NCI-H524 treated with DMSO at 0.1 percent for 48 hours (cell line): ENCODE measurements at places on chromosomes 11 and 22.

- no peak for DNase-seq
These were observed 150.6 kb downstream of the OPCML start for GRCh38 chr11:133381761-133382130.

DNA sequence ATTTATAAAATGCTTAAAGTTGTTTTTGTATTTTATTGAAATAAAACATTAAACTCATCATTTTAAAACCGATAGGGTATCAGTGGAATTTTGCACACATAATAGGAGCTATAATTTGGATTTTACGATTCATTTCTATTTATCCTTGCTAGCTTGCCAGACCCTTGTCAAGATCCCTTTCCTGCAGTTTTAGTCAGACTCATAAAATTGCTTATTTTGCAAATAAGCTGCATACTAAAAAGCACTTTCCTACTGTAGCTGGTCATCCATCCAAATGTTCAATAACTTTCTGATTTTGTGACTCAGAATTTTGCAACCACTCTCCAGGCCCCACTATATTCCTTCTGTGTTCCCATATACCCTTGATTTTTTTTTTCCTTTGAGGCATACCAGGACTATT is 239.2 kb upstream of the CTSC start:
- no peak for DNase-seq

DNA sequence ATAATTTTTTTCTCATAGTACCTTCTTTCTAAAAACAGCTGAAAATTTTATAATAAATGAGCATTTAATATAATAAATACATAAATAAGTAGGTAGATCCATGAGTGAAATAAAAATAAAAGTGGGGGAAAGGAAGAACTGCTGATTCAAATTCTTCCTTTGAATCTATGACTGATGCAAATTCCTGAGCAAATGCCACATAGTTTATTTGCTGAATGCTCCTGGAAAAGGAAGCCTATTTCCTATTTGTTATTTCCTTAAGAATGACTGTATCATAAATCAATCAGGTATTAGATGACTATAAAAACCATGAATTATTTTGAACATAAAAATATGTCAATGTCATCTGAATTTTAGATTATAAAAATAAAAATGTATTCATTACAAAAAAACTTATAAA is 16.6 kb downstream of the BTBD10 start:
- DNase-seq = no peak

- no peak for DNase-seq
These were observed 18.2 kb downstream of the ADM start for GRCh38 chr11:10322830-10323792.

- no peak for DNase-seq
These were observed 761.9 kb downstream of the DLG2 start for GRCh38 chr11:84865257-84865656.

DNA sequence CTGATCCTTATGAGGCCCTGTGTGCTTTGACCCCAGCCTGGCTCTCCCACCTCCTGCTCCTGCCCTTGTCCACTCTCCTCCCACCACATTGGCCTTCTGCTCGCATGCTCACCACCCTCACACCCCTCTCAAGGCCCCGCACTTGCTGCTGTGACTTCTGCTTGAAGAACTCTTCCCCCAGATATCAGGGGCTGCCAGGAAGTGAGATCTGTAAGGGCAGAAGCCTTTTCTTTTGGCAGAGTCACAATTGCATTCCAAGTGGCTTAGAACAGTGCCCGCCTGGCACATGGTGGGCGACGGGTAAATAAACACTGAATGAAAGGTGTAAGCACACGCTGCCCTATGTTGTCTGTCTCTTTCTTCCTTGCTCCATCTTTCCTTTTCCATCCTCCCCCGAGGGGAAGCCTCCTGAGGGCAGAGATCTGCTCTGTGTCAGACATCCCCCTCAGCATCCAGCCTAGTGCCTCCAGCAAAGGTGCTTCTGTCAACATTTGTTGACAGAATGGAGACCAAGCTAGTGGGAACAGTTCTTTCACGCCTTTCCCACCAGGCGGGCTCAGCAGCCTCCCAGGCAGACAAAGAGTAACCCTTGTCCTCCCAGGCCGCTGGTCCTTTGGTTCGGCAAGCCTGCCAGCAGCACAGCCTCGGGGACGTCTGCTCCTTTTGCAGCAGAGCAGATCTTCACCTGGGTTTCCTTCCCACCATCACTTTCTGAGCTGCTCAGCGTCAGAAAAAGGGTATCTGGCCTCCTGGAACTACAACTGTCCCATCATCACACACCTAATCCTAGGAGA is 10.0 kb upstream of the PEX26 start:
- DNase-seq = no peak

DNA sequence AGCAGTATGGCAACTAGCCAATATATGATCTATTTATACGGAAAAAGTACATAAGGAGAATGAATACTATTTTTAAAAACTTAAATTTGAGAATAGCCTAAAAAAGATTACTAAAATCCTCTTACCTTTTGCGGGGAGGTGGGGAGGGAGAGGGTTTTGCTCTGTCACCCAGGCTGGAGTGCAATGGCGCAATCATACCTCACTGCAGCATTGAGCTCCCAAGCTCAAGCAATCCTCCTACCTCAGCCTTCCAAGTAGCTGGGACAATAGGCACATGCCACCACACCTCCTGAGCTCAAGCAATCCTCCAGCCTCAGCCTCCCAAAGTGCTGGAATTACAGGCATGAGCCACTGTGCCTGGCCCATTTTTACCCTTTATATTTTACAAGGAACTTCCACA is 82.0 kb downstream of the TTC28 start:
- DNase-seq = no peak

- DNase-seq = no peak
These were observed 2.8 kb downstream of the FADS3 start for GRCh38 chr11:61888590-61888989.

DNA sequence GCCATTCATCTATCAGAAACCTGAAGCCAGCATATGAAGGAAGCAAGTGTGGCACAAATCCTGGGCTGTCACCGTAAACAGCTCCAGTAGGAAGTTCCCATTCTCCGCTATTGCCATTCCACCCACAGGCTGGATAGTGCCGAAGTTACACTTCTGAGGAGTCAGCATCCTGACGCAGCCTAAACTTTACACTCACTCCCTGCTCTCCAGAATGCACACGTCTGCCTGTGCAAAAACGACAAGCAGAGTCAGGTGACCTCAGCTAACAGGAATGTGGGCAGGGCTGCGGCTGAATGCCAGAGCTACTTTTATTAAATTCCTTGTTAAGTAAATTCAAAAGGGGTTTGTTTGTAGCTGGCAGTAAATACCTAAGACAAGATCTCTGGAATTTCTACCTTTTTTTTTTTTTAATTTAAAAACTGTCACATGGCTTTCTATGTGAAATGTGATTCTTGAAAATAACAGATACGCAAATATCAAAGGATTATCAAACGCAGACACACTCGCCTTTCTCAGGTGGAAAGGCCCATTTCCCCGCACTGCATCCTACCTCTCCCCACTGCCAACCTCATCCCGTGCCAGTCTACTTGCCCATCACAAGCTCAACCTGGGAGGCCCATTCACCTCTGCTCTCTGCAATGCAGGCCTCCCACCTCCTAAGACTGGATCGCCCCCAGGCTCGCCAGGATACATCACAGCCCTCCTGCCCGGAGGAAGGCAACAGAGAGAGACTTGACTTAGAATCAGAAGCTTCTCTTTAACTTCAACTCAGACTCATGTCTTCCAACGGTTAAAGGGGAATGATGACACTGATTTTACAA is 33.5 kb downstream of the NFRKB start:
- DNase-seq = no peak

- no peak for DNase-seq
These were observed 124.5 kb downstream of the KCNQ1 start for GRCh38 chr11:2569321-2569721.

DNA sequence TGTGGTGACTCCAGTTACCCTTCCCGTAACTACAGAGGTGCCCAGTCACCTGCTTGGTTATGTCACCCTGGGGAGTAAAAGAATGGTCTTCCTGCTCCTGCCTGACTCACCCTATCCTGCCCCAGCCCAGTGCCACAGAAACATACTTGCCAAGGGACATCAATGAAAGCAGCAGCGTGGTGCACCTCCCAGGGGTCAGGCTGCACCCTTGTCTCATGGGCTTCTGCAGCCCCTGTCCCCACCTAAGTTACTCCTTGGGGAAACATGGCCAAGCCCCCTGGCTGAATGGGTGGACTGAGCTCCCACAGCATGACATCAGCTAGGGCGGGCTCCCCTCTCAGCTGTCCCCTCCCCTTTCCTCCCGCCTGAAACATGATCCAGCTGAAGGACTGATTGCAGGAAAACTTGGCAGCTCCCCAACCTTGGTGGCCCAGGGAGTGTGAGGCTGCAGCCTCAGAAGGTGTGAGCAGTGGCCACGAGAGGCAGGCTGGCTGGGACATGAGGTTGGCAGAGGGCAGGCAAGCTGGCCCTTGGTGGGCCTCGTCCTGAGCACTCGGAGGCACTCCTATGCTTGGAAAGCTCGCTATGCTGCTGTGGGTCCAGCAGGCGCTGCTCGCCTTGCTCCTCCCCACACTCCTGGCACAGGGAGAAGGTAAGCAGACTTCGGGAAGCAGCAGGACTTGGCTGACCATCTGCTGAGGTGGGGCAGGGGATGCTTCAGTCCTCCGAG is at the start of gene HTR3A:
Gene HTR3A, plus strand, starts transcription at position 368 of the 730 bp plus-strand sequence. Its CDS starts 218 bp downstream, at position 586.
- peak; percentile 54 for DNase-seq

- DNase-seq = no peak
These were observed 383.9 kb upstream of the CHORDC1 start for GRCh38 chr11:90606721-90607120.

- DNase-seq = no peak
These were observed 11.8 kb downstream of the UPB1 start for GRCh38 chr22:24506802-24507438.

- DNase-seq = no peak
These were observed 7.1 kb downstream of the SSH3 start for GRCh38 chr11:67310246-67311050.

DNA sequence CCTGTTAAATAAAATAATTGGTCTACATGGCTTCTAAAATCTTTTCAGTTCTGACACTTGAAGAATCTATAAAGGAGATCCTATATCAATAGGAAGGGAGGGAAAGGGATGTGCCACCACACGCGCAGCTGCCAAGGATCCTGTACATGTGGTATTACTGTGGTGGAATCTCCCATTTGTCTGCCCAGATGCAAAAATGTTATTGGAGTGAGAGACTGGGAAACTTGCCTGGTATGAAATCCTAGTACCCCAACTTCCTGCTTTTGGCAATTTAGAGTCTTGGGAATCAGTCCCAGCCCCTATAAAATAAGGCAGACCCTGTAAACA is 81.9 kb upstream of the PICALM start:
- no peak for DNase-seq

- DNase-seq = no peak
These were observed 95.9 kb upstream of the DDI1 start for GRCh38 chr11:103940551-103940950.
